CD4-positive, alpha-beta T cell treated with Interleukin-4 for 1 hour (primary cell): ENCODE measurements at places on chromosomes 2 and 18.
A peak's percentile ranks its signal among the peaks of the same experiment; 100 is the strongest.

DNA sequence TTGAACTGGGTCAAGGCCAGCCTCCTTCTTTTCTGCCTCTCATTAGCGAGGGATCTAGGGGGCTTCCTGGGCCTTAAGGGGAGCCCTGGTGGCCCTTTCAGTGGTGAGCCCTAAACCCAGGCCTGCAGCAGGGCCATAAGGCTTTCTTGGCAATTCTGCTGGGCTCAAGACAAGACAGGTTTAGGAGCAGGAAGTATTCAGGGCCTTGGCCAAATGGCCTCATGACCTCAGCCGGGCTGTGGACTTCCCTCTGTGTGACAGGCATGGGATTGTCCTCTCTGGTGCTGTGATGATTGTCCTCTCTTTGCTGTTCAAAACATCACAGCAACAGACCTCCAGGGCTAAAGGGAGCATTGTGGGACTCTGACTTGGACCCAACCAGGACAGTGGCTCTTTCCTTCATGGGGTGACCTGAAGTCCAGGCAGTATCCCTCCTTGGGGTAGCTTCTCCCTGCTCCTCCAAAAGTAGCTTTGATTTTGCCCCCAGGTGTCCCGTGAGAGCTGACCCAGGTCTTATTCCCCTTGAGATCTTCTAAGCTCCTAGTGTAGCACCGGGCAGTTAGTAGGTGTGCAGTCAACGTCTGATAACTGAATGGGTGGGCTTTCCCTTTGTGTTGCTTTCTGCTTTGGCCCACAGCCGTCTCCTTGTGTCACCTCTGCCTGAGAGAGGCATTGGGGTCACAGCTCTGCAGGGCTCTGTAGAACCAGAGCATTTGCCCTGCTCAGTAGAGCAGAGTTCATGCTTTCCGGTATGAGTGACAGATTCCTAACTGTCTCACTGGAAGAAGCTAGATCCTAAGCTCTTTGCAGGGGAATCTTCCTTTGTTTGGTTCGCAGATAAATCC lies 14.7 kb downstream of the FOSL2 start:
- no peak for DNase-seq

- no peak for DNase-seq
Observed at GRCh38 chr2:212427638-212428037, 111.0 kb downstream of the ERBB4 start.

- peak; percentile 39 for DNase-seq
Observed at GRCh38 chr2:172462849-172463381, 35.5 kb downstream of the ITGA6 start.

DNA sequence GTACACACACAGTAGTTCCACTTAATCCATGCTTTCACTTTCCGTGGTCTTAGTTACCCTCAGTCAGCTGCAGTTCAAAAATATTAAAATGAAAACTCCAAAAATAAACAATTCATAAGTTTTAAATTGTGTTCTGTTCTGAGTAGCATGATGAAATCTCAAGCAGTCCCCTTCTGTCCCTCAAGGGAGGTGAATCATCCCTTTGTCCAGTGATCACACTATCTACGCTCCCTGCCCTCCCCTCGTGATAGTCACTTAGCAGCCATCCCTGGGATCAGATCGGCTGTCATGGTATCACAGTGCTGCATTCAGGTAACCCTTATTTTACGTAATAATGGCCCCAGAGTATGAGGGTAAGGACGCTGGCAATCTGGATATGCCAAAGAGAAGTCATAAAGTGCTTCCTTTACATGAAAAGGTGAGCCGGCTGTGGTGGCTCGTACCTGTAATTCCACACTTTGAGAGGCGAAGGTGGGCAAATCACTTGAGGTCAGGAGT lies 5.8 kb upstream of the RTN4 start:
- DNase-seq: no peak

GRCh38 chr2:121356058-121356640 lies 71.1 kb upstream of the TFCP2L1 start:
- peak; percentile 14 for DNase-seq

GRCh38 chr2:44970846-44971450 lies 29.4 kb downstream of the SIX3 start:
- no peak for DNase-seq

DNA sequence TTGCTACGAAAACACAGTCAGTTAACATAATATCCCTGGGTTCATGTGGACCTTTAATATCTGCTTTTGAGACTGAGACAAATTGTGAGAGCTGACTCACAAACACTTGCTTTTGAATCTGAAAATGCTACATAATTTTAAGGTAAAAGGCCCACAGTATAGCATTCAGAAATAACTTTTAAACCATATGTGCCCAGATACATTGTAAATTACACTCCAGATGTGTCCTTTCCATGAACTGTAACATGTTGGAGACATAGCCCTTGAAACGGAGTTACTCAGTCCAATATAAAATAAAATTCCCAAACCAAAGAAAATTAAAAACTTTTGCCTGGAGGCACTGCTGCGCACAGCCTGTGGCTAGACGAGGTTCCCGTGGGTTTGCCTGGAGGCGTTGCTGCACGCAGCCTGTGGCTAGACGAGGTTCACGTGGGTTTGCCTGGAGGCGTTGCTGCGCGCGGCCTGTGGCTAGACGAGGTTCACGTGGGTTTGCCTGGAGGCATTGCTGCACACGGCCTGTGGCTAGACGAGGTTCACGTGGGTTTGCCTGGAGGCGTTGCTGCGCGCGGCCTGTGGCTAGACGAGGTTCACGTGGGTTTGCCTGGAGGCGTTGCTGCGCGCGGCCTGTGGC lies 131.9 kb upstream of the ALKAL2 start:
- peak; percentile 26 for DNase-seq

GRCh38 chr2:69057660-69058059 lies 44.7 kb downstream of the ANTXR1 start:
- DNase-seq: no peak

DNA sequence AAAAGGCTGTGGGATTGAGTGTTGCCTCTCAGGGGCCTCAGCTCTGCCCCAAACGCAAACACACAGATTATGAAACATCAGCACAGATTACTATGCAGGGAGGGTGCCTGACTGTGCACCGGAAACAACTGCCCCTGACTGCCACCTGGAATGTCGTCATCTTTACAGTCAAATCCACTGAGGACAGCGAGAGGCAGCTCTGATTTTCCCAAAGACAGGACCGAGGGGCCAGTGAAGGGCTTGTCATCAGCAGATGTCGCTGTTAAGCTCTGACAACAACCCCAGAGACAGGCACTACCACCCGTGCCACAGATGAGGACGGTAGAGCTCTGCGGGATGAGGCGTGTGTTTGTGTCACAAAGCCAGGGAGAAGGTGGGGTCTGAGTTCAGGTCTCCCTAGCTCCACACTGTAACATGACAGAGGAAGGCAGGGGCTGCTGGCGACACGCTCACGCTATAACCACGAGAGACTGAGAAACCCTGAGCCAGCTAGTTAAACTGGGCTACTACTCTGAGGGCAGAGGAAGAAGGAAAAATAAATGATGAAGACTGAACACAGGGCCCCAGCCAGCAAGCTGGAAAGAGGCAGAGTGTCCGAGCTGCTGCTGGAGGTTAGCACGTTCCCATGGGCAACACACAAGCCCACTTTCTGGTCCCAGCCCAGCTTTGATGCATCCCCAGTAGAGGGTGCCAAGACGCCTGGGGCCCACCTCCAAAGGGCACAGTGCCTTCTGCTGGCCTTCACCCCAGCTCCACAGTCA lies 47.0 kb downstream of the PARD6G start:
- DNase-seq: no peak

DNA sequence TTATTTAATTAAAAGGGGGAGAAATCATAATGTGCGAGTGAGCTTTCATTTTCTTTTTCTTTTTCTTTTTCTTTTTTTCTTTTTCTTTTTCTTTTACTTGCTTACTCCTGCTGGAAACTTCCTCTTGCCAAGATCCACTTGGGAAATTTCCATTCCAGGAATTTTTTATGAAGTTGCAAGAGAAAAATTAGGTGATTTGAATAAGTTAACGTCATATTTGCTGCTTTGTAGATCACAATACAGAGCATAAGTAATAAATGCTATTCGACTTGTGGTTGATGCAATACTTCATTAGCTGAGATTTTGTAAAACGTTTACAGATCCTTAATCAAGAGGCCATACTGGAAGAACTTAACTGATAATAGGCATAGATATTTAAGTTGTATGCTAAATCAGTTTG lies 354.7 kb upstream of the SMIM21 start:
- DNase-seq: no peak

- peak; percentile 69 for DNase-seq
Observed at GRCh38 chr2:157468931-157469708, 25.2 kb upstream of the CYTIP start.

DNA sequence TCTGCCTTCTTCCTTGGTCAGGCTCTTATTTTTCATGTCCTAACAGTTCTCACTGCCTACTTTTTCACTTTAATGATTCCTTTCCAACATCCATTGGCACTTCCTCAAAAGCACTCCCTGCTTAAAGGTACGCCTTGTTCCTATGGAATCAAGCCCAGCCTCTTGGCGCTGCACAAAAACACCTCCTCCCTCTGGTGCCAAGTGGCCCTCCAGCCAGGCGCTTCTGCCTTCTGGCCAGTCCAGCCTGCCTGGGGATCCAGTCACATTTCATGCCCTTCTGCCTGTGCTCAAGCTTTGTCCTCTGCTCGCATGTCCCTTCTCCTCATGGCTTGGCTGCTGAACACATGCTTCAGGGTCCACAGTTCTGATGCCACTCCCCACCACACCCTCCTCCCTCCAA lies 6.3 kb downstream of the TPRKB start:
- no peak for DNase-seq

GRCh38 chr2:101883860-101884259 lies 107.9 kb upstream of the IL1R2 start:
- peak; percentile 52 for DNase-seq

DNA sequence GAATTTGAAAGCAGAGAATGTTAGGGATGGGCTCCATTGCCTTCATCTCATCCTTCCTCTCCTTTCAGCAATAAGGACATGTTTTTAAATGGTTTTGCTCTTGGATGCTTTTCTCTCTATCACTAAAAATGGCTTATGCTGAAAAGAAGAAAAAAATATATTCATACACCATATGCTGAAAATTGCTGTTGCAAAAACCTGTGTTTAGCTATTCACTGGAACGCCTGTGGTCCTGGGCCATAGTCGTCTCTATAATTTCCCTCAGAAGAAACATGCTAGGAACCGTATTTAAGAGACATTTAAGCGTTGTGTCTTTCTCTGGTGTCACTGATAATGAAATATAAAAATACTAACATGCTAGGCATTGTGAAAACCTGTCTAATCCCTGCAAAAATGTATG lies 324.9 kb downstream of the TSN start:
- no peak for DNase-seq
